ENCODE measurements at places on chromosomes 3 and 15. TPM values are rescaled to one million over a fixed set of nuclear protein-coding genes. Genes with fewer than 3 reads are reported as not detected.

DNA sequence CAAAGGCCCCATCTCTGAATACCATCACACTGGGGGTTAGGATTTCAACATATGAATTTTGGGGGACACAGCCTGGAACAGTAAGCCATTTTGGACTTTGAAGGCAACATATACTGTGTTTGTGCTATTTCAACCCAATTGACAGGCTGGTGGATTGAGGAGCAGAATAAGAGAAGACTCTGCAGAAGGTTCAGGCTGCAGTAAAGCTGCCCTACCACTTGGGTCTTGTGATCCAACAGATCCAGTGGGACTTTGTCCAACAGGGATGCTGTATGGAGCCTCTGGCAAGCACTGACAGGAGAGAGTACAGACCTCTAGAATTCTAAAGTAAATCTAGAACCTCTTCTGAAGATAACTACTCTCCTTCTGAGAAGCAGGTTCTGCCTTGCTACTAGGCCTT lies 1.1 kb upstream of the BCL2L10 start:
- no peak for DNase-seq

DNA sequence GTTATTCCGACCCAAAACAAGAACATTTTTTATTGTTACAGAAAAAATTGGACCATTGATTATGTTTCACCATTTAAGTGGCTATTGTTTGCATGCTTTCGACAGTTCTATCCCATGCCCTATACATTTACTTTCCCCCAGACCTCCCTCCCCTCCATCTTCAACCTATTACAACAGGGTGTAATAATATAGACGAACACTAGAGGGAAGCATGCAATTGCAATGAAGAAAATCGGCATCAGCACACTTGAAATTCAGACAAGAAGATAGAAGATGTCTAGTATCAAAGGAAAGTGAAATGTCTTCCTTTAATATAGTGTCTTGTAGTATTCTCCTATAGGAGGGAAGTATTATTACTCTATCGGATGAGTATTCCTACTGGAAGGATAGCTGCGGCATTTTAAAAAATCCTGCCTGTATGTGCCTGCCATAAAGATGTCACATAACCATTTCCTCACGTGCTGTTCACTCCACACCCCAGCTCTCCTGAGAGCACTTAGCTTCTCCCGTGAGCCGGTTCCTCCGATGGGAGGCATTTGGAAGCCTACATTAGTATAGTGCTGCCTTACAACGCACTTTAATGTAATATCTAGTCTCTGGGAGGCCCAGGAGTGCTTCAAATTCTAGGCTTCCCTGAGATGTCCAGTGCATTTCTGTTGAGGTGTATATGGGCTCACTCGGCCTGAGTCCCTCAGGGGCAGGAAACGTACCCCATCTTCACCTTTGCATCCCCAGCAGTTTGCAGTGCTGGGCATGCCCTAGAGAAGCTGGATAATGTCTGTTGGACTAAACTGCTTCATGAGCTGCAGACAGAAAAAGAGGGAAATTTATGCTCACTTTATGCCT lies 17.8 kb upstream of the ERICH6 start:
- peak; percentile 39 for DNase-seq

- no peak for DNase-seq
Measured at GRCh38 chr3:49311283-49311682, 28.6 kb downstream of the USP4 start.

DNA sequence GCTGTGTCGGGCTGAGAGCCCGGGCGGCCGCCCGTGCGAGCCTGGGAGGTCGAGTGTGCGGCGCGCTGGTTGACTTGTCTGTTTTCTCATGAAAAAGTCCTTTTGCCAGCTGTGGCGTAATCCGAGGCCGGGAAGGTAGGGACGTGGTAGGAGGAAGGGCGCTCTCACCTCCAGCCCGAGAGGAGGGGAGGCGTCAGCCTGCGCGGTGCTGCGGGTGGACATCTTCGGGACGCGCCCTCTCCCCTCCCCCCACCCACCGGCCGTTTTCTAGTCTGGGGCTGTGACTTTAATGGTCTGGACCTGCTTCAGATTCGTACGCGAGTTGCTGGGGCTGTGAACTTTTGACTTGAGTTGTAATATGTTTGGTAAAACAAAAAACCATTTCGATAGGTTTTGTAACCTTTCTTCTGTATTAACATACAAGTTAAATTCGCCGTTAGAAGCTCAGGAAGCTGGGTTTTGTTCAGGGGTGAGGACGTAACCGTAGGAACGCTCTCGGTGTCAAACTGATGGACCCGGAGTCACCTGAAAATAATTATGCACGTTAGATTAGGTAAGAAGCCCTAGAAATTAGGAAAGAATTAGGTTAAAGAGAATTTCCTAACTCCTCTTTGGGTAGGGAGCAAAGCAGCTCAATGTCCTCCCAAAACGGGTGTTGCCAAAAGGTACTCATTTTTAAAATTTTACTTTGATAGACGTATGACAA lies 762 bp downstream of the NCK1 start:
- DNase-seq: peak; percentile 66

GRCh38 chr3:179880868-179881267 lies 155.9 kb downstream of the PEX5L start:
- no peak for DNase-seq

DNA sequence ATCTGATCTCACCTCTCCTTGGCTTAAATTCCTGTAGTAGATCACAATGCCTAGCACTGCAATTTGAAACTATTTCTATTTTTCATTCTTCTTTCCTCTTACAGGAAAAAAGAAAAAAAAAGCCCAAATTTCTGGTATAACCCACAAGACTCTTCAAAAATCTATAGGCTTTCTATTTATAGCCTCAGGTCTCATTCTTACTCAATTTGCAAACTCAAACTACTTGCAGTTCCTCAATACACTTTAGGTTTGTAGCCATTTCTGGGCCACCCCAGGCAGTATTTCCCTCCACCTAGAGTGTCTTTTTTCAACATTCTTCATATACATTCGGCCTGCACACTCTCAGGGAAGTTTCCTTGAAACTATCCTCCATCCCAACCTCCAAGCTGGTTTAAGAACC lies 169.0 kb downstream of the TBC1D5 start:
- no peak for DNase-seq

DNA sequence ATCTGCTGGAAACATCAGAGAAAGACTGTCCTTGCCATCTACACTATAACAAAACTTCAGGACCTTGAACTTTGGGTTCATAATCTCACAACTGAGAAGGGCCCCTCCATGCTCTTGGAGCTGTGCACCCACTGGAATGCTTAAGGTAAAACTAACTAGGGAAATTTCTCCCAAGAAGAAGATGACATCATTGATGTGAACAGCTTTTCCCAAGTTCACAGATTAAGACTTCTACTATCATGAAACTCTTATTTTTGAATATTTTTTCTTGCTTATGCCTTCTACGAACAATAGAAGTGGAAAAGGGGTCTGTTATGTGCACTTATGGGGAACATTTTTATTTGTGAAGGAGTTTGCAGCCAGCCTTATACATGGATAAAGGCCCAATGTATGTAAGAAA lies 5.0 kb downstream of the CYP11A1 start:
- DNase-seq: no peak

DNA sequence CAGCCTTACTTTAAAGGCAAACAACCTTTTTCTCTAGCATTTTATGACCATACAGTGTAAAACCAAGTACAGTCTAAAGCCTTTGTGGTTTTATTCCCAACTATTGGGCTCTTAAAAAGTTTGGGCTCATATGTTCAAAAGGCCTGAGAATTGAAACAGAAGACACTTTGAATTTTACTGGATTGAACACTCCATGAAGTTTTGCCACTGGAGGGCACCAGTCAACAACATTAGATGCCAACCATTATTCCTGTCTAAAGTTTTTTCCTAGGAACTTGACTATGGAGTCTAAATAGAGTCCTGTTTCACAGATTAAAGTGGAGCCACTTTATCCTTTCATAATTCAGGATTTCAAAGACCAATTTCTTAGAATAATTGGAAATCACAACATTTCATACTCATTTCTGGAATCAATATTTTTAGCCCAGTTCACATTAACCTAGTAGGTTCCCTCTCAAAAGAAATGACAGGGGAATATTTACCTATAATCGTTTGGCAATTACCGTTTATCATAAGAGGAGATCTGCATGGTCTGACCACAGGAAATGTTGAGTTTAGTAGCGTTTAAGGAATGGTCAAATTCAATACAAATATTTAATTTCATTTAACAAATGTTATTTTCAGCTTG lies 244.1 kb upstream of the PDZRN3 start:
- DNase-seq: peak; percentile 4

DNA sequence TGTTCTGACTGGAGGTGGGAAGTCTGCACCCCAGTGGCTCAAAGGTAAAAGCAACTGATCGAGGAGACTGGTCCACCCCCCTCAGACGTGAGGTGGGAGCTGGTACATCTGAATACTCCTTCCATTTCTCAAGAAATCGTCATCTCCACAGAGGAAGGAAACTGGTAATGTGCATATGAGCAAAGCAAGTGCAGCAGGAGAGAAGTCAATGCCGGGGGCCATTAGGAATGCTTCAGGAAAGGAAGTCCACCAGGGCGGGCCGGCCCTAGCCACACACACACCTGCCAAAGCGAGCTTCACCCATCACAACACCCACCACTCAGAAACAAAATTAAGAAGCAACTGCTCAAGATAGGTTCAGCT lies 8.5 kb downstream of the TBC1D2B start:
- DNase-seq: no peak

- peak; percentile 39 for DNase-seq
Measured at GRCh38 chr3:171566803-171567422, 106.7 kb upstream of the TNIK start.

GRCh38 chr15:41985236-41986160 lies 13.1 kb upstream of the EHD4 start:
- no peak for DNase-seq

- DNase-seq: no peak
Measured at GRCh38 chr3:111944372-111944771, 34.5 kb upstream of the ABHD10 start.

- DNase-seq: no peak
Measured at GRCh38 chr3:177906578-177907229, 629.5 kb upstream of the KCNMB2 start.

DNA sequence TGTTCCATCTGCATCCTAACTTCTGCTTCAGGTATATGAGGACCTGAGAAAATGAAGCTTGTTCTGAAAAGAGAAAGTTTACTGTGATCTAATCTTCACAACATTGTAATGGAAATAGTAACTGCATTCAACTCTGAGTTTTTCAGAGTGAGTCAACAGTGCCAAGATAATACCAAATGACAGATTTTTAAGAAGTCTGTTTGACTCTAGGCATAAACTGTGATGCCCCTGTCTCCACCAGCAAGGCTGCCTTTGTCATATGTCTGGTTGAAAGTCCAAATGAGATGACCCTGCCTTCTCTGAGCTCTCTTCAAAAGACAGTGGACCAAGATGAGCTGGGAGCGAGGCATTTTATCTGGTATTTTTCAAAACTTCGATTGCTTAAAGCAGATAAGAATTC lies 44.8 kb upstream of the B3GNT5 start:
- no peak for DNase-seq

DNA sequence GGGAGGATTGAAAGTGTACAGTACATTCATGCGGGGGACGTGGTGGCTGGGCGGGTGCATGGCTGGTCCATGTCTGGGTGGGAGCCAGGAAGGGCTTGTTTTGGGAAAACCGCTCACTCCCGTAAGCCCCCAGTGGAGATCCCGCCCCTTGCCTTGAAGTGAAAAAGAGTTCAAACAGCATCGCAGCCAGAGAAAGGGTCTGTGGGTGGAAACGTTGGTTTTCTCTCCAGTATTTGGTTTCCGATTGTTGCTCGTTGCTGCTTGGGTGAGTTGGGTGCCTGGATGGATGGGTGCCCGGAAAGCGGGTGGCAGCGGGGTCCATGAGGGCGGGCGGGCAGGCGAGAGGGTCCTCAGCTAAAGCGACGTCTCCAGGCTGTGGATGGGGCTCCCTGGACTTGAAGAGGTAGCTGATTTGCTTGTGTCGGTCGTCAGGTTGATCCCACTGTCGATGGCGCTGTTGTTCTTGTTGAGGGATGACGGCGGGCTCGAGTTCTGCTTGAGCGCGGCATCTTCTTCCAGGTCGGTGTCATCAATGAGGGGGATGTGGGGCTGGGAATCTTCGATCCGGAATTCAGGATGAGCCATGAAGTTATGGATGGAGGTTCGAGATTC lies 7.7 kb upstream of the SEC13 start:
- no peak for DNase-seq

GRCh38 chr3:27138005-27138404 lies 231.2 kb downstream of the NEK10 start:
- DNase-seq: no peak

DNA sequence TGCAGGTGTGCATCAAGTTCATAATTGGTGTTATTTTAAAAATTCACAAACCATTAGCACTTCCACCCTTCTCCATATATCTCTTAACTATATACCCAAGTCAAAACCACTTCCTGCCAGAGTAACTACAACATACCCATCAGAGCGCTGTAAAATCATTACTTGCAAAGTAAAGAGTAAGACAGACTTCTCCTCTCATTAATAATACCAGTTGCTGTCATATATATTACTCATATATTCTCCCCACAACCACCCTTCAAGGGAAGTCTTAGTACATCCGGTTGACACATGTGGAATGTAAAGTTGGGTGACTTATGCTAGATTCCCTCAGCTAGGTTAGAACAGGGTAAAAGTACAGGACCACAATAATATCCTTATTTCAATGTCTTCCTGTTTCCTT lies 5.6 kb downstream of the TERC start:
- peak; percentile 40 for DNase-seq

DNA sequence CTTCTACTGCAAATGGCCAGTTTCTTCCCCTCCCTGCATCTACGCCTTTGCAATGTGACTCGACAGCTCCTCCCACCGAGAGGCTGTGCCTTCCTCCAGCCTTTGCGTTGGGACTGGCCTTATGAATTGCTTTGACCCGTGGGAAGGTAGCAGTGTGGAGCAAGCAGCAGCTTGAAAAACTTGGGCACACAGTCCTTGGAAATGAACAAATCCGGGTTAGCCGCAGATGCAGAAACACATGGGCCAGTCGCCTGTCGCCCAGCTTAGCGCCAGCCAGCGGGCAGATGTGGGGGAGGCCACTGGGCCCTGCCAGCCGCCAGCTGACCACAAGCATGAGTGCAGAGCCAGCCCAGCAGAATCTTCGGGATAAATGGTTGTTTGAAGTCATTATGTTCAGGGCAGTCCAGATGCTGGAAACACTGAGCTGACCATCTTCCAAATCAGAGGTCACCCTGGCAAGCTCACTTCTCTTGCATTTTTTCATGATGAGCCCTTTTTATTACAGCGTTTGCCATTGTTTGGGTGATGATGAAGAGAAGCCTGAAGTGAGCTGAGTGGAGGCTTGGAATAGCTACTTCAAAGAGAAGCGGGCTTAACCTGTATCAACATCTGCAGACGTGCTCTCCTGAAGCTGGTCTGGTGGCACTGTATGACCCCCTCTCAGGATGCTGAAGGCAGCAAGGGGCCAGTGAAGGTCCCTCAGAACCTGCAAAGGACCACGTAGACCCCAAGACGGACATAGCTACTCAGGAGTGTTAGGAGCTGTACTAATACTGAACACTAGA lies 9.8 kb downstream of the SELENOS start:
- peak; percentile 59 for DNase-seq

DNA sequence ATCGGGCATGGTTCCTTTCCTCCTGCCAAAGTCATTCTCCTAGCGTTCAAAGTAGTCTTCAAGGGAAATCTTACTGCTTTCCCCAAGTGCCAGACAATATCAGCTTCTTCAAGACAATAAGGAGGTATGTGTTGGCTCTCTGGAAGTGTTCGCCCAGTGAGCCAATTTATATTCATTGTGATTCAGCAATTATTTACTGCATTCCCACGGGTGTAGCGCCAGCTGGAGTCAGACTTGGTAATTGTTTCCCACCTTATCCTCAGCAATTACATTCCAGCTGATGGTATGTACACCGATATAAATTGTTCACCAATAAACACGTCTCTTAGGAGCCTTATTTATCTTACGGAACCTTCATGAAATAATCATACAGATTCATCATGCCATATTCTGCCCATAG lies 103.6 kb upstream of the CTNNB1 start:
- peak; percentile 14 for DNase-seq

Gene ABTB1
- total RNA-seq: 2.4 TPM

Gene GABRR3
- total RNA-seq: not detected

Gene PLA1A
- not detected for total RNA-seq

Gene MYZAP
- 1.4 TPM for total RNA-seq

All from Daoy (cell line).